Activated naive CD4-positive, alpha-beta T cell treated with anti-CD3 and anti-CD28 coated beads, Interleukin-2, amount 10 ng/mL, durations not matched to agents 7 days and 5 days (primary cell): ENCODE measurements at places on chromosomes 4 and X.

DNA sequence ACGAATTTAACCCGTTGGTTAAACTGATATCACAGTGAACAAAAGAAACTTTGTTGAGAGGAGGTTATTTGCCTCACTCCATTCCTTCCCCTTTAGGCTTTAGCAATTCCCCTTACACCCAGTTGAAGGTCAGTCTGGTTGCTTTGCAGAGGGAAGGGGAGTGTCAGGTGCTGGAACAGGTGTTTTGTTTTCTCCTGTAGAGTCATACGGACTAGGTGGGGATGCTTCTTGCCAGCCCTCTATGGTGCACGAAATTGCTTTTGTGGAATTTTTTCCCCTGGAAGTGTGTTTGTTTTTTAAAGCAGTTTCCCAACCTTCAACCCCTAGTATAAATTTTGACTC is 33.1 kb downstream of the DLG3 start:
- no peak for DNase-seq

GRCh38 chrX:9378980-9379696 is 85.7 kb upstream of the TBL1X start:
- DNase-seq: no peak

DNA sequence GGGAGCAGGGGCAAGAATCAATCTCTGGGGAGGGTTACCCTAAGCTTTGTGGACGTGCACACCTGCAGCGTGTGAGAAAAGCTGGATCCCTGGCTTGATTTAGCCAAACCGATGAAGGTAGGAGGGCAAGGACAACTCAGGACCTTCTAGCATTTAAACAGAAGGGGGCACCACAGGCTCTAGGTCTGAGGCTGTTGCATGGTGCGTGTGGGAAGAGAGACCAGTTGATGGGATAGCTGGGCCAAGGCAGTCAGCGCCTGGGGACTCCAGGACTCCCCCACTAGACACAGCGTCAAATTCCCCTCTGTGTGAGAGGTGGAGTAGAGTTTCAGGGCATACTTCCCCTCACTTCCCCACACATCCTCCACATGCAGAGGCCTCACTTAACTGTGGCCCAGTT is 4.3 kb downstream of the GABRQ start:
- no peak for DNase-seq

DNA sequence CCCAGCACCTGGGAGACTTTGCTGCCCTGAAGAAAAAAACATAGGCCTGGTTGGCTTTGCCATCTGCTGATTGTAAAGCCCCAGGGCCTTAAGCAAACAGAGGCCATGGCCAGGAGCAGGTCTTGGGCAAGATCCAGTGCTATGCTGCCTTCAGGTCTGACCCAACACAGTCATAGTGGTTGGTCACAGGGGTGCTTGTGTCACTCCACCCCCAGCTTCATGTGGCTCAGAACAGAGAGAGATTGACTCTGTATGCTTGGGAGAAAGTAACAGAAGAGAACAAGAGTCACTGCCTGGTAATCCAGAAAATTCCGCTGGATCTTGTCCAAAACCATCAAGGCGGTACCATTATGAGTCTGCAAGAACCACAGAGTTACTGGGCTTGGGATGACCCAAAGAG is 24.4 kb upstream of the SMARCA5 start:
- DNase-seq: no peak

GRCh38 chr4:128688846-128689437 is 120.6 kb upstream of the JADE1 start:
- DNase-seq: no peak

DNA sequence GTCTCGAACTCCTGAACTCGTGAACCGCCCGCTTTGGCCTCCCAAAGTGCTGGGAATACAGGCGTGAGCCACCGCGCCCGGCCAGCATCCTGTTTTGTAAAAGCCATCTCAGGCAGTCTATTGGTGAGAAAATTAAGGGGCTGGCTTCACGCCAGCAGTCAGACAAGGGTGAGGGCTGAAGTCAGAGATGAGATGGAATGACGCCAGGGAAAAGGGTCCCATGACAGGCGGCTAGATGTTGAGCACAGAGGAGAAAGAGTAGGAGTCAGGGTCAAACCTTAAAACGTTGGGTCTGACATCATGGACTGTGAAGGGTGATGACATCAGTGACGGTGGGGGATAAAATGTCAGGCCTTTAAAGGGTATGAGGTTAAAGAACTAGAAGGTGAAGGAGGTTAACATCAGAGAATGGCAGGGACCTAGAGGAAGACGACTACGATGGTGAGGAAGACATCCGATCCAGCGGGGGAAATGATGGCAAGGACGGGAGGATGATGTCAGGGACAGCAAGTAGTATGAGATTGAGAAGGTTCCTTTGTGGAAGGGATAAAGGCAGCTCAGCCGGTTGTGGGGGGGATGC is 504 bp upstream of the RBM3 start:
- DNase-seq: peak; percentile 45
